ENCODE measurements at places on chromosomes 11 and 22.

- DNase-seq = no peak
Observed at GRCh38 chr22:37578002-37578401, 1.9 kb downstream of the LGALS2 start.

DNA sequence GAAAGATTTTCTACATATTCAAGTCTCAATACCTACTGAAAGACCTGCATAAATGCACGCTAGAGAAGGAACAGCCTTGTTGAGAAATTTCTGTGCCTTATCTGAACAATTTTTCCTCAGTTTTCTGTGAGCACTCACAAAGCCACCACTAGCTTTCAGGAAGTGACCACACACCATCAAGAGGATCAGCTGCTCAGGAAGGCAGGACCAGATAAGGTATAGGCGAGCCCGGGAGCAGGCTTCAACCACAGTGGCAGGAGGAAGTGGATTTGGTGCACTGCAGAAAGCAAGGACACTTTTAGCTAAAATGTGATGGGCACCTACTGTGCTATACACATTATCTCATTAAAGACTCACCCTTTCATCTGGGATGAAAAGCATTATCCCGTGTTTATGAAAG lies 220.8 kb downstream of the RAB38 start:
- DNase-seq = no peak

DNA sequence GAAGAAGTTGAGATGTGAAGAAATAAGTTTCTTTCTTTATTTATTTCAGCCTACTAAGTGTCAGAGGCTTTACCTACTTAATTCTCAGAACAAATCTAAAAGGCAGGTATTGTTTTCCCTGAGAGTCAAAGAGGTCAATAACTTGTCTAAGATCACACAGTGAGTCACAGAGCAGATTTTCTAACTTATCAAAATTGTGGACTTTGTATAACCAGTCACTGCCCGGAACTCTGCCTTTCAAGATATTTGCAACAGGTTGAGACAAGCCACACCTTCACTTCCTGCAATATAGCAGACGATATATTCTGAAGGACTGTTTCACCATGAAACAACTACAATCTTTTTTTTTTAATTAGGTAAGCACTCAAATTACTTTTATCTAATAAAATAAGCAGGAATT lies 10.5 kb upstream of the MMP3 start:
- DNase-seq = no peak

GRCh38 chr11:36016263-36016662 lies 72.4 kb downstream of the LDLRAD3 start:
- DNase-seq = no peak

DNA sequence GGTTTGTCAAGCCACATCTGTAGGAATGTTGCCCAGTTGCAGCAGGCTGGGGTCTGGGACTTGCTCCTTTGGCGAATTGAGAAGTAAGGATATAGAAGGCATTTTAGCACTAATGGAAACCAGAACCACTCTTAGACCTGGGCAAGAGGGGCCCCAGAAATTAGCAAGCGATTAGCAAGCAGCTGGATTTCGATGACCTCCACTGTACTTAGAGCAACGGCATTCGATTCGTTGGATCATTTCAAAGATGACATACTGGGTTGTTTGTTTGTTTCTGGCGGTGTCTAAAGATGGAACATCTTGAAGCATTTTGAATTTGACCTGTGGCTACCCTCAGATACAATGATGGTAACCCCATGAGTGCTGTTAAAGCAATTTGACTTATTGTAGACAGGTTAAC lies 1.2 kb upstream of the CDPF1 start:
- DNase-seq = no peak

DNA sequence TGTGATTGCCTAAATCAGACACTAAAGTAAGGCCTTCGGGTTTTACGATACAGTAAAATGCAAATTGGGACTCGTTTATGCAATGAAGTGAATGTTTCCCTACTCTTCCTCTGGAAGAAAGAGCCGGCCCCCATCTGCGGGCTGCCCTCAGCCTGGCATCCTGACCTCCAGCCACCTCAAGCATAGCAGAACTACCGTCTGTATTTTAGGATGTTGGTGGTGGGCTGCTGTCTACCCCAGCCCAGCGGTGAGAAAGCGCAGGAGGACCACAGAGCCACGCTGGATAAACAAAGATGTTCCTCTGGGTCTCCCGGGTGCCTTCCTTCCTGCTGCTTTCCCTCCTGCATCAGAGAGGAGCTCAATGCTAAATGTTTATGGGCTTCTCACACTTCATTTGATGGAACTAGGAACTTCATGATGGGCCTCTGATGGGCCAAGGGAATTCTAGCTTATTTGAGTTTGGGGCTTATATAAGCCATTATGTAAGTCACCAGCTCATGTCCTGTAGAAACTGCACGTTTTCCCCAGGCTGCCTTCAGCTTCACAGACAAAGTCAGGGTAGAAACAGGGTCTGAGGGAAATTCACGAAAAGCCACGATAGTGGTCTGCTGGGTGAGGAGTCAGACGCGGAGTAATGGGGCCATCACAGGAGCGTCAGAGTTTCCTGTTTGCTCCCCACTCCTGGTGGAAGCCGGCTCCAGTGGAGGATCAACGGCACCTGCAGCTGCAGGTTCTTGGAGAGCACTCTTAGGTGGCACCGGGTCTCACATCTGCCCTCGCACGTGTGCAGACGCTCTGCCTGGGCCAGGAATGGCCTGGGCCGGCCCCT lies 287.4 kb downstream of the BRD1 start:
- DNase-seq = no peak

- no peak for DNase-seq
Observed at GRCh38 chr11:115965767-115966504, 461.7 kb upstream of the CADM1 start.

GRCh38 chr11:9839550-9839949 lies 175.7 kb downstream of the SWAP70 start:
- no peak for DNase-seq

DNA sequence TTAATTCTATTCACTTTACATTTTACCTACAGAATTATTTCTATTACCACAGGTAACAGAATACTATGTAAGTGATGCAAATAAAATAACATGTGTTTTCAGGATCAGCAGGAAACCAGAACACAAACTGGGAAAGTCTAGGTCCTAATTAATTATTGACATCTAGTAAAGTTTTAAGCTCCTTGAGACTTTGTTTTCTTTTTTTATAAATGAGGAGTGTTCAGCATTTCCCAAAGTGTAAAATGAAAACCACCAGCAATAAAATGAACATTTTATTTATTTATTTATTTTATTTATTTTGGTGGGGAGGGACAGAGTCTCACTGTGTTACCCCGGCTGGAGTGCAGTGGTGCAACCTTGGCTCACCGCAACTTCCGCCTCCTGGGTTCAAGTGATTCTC lies 123.6 kb downstream of the ARHGAP42 start:
- no peak for DNase-seq

- DNase-seq = peak; percentile 41
Observed at GRCh38 chr11:123111465-123111864, 49.5 kb upstream of the HSPA8 start.

DNA sequence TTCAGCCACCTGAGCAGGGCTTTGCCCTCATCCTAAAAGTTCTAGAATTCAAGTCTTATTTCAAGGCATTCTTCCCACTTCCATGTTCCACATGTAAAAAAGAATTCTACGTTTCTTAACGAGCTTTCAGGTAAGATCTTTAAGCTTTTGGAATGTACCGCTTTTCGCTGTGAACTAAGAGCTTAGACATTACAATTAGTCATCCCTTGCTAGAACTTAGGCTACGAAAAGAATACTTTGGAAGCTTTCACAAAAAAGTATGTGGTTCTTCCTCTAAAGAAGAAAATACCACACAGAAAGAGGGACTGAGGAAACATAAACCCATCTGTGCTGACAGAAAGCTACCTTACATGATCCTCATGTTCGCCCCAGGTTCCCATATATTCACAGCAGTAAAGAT lies 1.9 kb downstream of the NUMA1 start:
- no peak for DNase-seq

- peak; percentile 77 for DNase-seq
Observed at GRCh38 chr11:10605941-10606381, 37.5 kb upstream of the LYVE1 start.

- DNase-seq = peak; percentile 50
Observed at GRCh38 chr11:12087075-12088004, 23.1 kb upstream of the MICAL2 start.

- DNase-seq = no peak
Observed at GRCh38 chr11:44470854-44471253, 94.6 kb upstream of the CD82 start.

DNA sequence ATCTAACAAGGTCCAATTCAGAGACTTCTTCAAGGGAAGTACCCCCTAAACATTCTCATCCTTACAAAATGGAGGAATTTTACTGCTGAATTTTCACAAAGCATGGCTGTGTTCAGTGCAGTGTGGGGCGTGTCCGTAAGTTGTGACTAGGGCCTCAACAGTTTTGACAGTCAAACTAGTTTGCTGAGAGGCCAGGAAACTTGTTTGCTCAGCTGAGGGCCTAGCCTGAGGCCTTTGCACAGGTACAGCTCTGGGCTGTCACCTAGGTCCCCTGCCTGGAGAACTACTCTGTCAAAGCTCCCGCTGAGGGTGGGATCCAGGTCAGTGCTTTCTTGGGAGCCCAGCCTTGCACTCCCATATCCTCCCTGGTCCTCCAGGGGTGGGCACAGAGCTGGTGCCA lies 27.9 kb downstream of the TCP11L1 start:
- no peak for DNase-seq

DNA sequence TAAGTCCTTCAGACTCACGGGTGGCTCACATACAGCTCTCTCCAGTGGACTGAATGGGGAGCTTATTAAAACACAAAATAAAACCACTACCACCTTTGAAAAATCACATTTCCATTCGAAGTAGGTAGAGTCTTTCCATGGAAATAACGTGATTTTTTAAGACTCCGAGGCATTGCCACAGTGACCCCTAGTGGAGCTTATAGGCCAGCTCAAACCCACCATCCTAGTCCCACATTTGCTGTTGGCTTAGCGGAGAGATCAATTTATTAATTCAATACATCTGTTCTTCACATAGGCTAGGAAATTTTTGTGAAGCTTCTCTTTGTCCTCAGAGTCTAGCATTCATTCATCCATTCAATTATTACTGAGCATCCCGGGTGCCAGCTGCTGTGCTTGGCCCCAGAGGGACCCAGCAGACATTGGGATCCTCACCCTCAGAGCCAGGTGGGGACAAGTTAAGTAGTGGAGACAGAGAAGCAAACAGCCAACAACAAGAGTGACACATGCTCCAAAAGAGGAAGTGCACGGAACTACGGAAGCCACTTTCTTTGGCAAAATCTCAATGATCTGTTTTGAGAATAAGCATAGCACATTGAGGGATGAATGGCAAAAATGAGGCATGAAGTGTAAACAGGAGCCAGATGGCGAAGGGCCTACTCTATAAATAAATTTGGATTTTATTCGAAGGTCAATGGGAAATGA lies 10.2 kb upstream of the P4HA3 start:
- DNase-seq = peak; percentile 99

GRCh38 chr11:9265211-9266131 lies at the start of gene DENND5A:
TSS of gene DENND5A (minus strand) at chr11:9265350. CDS start at chr11:9265069, 281 bp downstream.
- peak; percentile 90 for DNase-seq

DNA sequence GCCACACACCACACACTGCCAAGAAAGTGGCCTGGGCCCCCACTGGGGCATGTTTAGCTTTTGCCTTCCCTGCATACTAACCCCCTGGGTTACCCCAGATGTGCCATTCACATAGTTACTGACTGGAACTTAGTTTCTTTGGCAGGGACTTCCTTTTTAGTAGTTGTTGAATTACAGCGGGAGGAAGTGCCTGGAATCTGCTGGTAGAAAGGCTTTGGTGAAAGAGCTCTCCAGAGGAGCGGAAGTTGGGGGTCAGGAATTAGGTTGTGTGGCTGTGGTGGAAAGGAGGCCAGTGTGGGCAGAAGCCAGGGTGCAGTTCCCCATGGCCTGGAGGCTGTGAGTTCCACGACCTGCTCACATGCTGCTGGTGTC lies 69.0 kb downstream of the MED15 start:
- no peak for DNase-seq

DNA sequence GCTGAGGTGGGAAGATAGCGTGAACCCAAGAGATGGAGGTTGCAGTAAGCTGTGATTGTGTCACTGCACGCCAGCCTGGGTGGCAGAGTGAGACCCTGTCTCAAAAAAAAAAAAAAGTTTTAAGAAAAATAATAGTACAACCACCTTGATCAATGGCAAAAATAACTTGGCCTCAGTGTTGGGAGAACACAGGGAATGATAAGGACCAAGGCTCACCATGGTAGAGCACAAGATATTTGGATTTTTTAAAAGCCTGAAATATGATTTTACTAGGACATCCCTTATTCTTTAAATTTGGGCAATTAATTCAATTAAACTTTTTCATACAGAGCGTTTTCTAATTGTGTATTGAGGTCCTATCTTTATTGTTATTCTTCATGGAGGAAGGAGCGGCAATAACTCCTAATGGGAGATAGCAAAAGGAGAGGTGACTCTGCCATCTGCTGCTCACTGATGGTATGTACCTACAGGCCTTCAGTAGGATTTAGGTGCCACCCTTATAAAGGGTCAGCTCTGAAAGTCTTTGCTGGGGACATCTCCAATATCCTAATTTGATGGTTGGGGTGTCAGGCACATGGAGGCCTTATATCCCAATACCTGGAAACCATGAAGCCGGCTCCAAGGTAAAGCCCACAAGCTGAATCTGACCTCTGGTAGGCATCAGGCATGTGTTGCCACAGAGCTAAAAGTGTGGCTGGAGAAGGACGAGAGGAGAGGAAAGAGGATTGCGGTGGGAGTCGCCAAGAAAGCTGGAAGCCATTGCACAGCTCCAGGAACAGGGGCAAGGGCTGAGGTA lies 21.9 kb upstream of the POLD3 start:
- DNase-seq = peak; percentile 71

- DNase-seq = no peak
Observed at GRCh38 chr11:5547982-5548381, 358 bp downstream of the OR52H1 start.

DNA sequence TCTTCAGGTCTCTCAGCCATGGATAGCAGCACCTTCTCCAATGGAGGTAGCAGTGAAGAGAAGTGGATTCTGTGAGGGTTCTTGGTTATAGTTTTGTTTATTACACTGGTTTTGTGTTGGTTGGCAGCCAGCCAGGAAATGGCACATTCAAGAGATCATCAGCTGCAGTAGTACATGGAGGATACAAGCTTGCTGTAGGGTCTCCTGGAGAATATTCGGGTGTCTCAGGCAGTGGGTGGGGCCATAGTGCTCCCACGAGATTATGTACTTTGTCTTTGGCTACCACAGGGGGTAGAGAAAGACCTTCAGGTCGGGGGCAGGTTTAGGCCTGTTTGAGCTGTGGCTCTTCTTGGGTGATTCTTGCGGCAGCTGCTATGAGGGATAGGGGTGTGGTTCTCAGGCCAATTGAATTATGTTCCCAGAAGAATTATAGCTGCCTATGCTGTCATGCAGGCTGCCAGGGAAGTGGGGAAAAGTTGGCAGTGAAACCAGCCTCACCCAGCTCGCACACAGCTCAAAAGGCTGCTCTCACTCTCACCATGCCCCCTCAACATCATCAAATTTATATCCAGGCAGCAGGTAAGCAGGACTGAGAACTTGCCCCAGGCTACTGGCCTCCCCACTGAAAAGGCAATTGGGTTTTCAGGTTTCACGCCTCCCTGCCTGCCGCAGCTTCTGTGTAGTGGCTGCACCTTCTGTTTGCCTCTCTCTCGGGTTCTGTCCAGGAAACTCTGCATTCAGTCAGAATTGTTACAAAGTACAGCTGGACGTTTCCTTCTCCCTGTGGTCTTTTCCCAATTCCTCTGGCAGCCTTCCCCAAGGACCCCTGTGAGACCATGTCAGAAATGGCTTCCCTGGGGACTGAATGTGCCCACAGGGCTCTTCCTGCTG lies 435.5 kb downstream of the LUZP2 start:
- DNase-seq = peak; percentile 3

GRCh38 chr11:133106417-133106816 lies 425.9 kb downstream of the OPCML start:
- DNase-seq = no peak

- no peak for DNase-seq
Observed at GRCh38 chr22:45832959-45833580, 143.9 kb downstream of the WNT7B start.

- no peak for DNase-seq
Observed at GRCh38 chr11:35540526-35540925, 15.1 kb upstream of the PAMR1 start.

Data from endothelial cell of umbilical vein (primary cell).